ENCODE measurements at places on chromosomes 6 and 20.

DNA sequence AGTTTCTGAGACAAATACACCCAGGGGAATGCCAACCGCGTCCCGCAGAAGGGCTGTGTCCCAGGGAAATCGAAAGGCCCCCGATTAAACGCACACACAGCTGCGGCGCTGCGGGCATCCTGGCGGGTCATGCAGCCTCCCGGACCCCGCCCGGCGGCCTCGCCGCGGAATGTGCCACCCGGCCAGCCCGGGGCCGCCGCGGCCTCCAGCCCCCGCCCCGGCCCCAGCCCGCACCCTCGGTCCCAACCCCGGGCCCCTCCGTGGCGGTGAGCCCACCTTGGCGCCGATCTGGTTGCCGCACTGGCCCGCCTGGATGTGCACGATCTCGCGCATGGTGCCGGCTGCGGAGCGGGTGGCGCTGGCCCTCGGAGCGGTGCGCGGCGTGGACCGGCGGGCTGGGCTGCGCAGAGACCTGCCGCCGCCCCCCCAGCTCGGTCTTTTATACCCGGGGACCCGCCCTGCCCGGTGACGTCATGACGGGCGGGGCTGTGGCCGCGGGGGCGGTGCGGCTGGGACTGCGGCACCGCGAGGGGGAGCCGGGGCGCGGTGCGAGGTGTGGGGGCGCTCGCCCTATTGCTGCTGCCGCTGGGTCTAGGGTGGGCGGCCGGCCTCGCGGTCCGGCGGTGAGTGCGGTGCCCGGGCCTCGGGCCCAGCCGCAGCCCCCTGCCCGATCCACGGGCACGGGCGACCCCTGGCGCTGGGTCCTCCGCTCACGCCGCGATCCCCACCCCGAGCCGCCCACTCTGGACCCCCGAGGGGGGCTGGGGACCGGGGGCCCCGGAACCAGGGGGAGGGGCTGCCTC lies at the start of gene TUBB2A:
TSS of gene TUBB2A (minus strand) at position 414 of the 803 bp plus-strand sequence. CDS start at position 333, 81 bp downstream.
- DNase-seq, result peak; percentile 69

GRCh38 chr6:11381801-11382513 lies 149.5 kb upstream of the NEDD9 start:
- no peak for DNase-seq

GRCh38 chr6:158290040-158290439 lies 22.2 kb upstream of the TULP4 start:
- no peak for DNase-seq

- no peak for DNase-seq
These were observed 349.2 kb downstream of the ZFAND3 start for GRCh38 chr6:38168699-38169098.

- no peak for DNase-seq
These were observed at the start of gene EMILIN3 for GRCh38 chr20:41366546-41367392. Gene EMILIN3 (minus strand): TSS chr20:41366818. CDS start chr20:41366634, 184 bp downstream.

GRCh38 chr6:11341867-11342266 lies 109.4 kb upstream of the NEDD9 start:
- no peak for DNase-seq

DNA sequence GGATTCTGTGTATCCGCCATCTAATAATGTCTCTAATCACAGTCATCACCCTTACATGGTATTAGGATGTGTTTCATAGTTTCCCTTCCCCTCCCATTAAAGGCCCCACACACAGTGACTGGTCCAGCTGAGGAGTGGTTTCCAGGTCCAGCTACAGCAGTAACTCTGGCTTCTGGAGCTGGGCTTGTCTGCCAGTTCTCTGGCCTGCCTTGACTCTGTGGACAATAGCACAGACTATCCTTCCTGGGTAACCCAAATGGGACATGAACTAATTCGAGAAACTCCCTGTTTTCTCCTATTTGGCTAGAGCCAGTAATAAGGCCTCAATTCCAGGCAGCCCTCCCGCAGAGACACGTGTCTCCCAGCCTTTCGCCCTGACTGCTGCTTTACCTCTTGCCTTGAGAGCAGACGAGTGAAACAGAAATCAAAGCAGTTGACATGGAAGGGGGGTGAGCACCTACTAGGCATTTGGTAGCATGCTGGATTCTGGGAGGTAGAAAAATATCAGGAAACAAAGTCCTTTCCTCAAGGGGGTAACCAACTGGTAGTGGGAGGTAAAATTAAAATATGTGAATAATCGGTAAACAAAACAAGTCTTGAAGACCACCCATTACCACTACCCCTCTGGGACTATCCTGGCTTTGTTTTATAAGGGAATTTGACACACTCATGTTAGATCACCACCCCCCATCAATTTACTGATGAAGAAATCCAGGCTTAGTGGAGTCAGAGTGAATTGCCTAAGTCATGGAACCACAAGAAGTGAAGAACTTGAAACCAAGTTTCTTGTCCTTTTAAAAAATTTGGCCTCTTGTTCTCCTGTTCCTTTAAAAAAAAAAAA lies 1.2 kb downstream of the TRAF3IP2 start:
- no peak for DNase-seq

- DNase-seq, result no peak
These were observed 71.4 kb upstream of the PBOV1 start for GRCh38 chr6:138289739-138290138.

DNA sequence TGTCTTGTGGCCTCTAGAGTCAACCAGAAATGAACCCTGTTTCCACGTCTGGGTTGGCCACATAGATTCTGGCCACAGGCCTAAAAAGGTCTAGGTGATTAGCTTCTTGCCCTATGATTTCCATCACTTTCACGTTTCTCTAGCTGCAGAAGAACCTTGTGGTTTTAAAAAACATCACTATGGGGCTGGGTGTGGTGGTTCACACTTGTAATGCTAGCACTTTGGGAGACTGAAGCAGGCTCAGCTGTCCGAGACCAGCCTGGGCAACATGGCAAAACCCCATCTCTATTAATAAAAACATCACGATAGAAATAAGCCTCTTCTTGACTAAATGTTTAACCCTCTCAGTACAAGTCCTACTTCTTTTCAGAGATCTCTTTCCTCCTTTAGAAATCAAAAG lies 27.6 kb downstream of the POLR1C start:
- DNase-seq, result no peak

DNA sequence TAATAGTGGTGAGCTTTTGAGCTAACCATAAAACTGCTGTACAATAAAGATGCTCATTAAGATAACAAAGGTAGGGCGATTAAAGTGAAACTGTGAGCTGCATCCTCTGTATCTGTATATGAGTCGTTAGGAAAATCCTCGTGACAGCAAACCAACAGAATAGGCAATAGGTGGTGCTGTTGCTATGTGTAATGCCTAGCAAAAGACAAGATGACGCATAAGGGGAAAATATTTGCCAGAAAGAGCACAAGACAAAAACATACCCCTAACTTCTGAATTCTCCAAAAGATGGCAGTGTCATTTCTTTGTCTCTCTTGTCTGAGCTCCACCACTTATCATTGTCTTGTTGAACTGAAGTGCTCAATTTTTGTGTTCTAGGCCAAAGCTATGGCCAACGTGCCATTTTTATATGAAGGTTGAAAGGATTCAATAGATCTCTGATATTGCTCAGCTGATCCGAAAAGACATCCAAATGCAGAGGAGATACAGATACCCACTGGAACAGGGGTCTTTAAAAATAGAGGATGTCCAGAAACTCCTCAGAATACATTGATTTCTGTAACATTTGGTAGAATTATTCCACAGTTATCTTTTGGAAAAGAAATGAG lies 56.3 kb upstream of the ANKEF1 start:
- DNase-seq, result peak; percentile 86

DNA sequence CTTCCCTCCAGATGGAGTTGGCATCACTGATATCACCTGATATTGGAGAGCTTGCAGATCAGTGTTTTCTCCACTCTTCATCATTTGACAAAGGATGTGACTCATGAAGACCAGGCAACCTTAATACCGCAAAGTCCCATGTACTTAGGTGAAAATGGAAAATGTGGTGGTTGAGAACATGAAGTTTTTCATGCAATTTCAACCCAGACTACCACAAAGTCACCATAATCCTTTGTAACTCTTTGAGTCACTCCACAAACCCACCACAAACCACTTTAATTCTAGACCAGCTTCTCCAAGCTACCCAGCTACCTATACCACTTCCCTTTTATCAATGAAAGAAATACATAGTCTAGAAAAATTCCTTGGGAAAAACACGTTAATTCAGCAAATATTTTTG lies 7.1 kb downstream of the NHLRC1 start:
- no peak for DNase-seq

DNA sequence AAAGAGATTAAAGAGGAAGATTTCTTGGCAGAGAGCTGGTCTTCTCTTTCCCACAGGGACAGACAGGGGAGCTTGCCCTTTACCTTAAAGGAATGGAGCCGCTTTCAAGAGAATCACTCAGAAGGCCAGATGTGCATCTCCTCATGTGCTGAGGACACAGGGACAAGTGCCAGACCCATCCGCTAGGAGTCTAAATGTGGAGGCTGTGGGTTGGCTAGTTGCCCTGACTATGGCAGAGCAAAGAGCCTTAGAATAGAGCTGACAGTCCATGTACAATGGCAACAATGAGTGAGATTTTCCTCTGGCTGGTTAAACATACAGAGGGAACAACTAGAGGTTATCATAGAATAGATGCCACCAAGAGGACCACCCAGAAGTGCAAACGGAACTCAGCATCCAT lies 7.3 kb upstream of the DOK5 start:
- DNase-seq, result no peak

DNA sequence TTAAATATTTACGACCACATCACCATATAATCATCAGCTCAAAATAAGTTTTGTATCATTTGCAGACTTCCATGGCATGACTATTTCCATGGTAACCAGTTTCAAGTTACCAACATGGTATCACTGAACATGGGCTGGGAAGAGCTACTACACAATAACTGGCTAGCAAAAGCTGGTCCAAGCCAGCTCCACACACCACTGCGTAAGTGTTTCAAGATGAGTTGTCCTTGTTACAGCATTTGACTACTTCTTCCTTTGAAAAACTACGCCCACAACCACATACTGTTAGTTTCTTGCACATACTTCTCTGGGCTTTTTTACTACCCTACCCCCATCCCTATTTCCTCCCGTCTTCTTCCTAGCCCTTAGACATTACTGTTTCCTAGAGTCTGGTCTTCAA lies 8.5 kb downstream of the CD164 start:
- DNase-seq, result no peak

- DNase-seq, result no peak
These were observed 401.1 kb downstream of the CD83 start for GRCh38 chr6:14518515-14519217.

DNA sequence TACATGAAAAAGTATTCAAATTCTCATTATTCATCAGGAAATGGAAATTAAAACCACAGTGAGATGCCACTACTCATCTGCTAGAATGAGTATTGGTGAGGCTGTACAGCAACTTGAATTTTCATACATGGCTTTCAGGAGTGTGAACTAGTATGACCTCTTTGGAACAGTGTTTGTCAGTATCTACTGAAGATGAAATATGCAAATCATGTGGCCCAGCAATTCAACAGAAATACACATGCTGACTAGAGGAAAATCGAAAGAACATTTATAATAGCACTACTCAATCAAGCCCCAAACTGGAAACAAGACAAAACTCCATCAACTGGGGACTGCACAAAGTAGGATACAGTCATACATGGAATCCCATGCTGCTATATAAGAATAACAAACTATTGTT lies 102.2 kb downstream of the DCDC2 start:
- no peak for DNase-seq

GRCh38 chr6:69584913-69585729 lies 211.7 kb downstream of the LMBRD1 start:
- no peak for DNase-seq

DNA sequence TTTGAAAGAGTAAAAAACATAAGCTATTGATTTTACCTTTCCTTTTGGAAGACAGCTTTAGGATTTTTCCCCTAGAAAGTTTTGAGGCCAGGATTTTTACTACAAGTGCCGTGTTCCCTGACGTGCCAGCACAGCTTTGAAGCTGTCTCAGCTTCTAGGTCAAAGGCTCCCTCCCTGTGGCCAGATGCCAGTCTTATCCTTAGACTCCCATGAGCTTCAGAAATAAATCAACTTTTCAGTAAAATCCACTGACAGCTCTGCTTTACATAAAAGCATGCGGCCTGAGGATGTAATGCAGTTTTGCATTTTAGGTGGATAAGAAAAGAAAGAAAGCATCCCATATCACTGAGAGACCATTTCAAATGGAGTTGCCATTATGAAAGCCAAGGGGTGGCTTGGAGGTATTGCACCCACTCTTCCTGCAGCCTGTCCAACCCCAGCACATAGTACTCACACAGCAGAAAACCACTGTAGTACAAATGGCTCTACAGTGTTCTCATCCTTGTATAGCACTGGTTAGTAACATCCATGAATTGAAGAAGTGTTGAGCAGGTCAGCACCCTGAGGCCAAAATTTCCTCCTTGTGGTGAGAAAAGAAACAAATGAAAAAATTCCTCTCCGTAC lies 15.2 kb upstream of the ATXN1 start:
- DNase-seq, result no peak

DNA sequence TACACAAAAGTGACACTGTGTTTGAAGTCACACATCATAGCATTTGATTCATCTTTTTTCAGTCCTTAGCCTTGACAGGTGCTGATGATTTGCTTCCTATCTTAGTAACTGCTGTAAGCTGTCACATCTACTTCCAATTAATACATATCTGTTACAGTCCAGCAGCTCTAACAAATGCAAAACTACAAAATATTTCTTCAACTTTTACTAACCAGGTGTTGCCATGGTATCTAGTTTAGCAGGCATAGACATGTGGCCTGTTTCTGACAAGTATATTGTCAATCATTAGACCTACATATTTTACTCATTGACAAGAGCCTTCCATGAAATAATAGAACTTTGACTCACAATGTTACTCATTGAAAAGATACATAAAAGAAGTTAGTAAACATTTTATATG lies 1159.7 kb downstream of the GRIK2 start:
- no peak for DNase-seq

- DNase-seq, result no peak
These were observed 50.3 kb downstream of the LGSN start for GRCh38 chr6:63269470-63269869.

DNA sequence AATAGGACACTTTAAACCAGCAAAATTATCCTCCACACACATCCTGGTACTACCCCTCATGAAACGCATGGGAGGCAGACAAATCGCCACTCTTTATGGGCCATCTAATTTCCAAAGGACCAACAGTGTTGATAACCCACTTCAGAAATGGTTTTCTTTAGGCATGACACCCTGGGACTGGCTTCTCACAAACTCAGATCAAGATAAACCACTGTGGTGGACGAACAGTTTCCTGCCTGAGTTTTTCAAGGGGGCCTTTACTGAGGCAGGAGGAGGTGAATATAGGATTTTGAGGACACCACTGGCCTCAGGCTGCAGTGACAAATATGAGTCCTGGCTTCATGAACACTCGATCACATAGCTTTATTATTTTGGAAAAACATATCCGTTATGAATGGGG lies 26.0 kb downstream of the TRAM2 start:
- DNase-seq, result no peak

DNA sequence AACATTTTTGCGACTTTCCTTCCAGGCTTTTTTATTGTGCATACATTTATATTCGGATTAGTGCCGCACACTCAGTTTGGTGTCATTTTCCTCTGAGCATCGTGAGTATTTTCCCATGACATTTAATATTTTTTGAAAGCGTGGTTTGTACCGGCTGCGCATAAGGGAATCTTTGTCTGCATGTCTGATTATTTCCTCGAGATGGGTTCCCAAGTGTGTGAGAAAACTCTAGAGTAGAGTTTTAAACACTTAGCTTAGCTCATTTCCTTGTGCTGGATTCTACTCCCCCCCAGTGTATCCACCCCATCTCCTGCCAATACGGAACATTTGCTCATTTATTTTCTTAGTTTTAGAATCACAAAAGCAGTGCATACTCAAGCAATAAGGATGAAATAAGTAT lies 94.3 kb downstream of the CDC5L start:
- no peak for DNase-seq

- DNase-seq, result no peak
These were observed 139.8 kb downstream of the ANKRD60 start for GRCh38 chr20:58088625-58089024.

Measured in AG09319 (cell line).